ENCODE measurements at places on chromosomes 5 and 9.

DNA sequence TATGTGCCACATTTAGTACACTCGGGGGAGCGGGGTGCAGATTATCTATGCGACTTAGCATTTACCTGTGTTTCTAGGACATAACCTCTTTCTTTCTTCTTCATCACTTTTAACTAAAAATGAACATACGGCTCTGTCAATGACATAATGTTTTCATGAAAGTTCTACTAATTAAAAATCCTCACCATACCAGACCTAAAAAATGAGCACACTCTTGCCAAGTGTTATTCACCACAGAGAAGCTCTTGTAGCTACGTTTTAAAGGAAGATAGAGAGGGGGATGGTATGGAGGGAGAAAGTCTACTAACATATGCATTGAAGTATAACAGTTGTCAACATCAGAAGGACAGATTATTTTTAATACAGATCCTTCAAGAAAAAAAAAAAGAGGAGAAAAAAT, 1.6 kb downstream of the CDH10 start:
- DNase-seq = no peak

DNA sequence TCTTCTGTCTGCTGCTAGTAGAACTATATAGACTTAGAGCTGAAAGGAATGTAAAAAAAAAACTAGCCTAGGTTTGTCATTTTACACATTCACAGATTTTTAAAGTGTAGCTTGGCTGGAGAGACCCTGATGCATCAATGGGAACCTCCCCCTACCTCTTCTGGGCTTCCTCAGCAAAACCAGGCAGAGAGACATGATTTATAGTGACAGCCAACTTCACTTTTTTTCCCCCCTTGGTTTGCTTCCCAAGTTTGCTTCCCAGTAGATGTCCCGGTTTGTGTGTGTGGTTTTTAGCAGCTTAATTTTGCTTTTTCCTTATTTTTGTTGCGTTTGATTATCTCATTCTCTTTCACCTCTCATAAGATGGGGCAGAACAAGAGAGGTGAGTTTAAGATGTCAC, 1.8 kb downstream of the OTULIN start:
- no peak for DNase-seq

- no peak for DNase-seq
Measured at GRCh38 chr5:73352649-73353230, 95.8 kb downstream of the FOXD1 start.

- DNase-seq = no peak
Measured at GRCh38 chr5:149134778-149135500, 6.4 kb upstream of the ABLIM3 start.

DNA sequence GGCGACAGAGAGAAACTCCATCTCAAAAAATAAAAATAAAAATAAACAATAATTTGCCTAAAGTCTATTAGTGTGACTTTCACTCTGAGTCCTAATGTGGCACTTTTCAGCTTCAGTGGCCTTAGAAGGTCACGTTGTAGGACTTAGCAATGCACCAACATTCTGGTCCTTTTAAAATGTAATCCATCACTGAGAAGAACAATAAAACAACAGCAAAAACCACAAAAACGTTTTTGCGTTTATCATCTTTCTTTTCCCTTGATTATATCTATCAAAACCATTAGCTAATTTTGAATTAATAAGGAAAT, 190.1 kb upstream of the ZNF608 start:
- no peak for DNase-seq

DNA sequence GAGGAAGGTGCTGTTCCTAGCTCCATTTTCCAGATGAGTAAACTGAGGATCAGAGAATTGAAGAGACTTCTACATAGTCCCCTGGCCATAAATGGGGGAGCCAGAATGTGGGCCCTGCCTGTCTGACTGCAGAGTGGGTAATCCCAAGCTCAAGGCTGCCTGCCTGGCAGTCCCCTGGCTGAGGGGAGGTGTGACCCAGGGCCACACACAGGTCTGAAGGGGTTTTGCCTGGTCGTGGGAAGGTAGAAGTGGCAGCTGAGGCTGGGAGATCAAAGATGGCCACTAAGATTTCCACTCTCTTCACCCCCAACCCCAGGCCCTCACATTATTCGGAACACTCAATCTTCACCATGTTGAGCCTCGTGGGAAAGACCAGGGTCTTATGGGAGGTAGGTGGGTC, 176.3 kb downstream of the MACROH2A1 start:
- DNase-seq = no peak

DNA sequence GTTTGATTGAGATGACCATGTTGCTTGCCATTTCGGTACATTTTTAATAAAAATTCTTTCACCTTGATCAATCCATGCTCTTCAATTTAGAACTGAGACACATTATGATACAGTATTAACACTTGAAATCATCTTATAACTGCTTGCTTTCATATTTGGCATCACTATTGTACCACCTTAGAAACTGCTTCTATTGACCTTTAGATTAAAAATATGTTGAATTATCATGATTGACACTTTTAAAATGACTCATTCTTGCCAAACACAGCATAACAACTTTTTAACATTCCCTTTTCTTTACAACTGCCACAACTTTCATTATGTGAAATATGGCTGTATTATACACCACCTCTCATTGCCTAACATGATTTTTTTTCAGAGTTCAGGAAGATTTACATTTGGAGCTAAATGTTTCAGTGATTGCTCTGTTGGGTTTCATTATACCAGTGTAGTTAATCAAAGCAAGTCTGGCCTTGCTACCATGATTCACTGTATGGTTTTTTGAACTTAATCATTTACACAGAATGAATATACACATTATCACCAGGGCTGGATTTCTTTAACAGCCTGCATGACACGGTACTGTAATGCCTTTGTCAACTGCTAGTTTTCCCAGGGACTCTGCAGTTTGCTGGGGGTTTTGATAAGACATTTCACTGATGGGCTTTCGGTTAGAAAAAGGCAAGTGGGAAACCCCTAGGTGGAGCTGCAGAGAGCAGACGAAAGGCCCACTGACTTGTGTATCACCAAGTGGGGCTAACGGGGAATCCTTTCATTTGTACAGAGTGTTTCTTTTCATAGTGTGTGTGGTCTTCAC, 93.6 kb upstream of the TLE4 start:
- no peak for DNase-seq
